Osteoblast (primary cell): ENCODE measurements at places on chromosomes 3 and 15. TPM values are rescaled to one million over a fixed set of nuclear protein-coding genes. Genes with fewer than 3 reads are reported as not detected.

DNA sequence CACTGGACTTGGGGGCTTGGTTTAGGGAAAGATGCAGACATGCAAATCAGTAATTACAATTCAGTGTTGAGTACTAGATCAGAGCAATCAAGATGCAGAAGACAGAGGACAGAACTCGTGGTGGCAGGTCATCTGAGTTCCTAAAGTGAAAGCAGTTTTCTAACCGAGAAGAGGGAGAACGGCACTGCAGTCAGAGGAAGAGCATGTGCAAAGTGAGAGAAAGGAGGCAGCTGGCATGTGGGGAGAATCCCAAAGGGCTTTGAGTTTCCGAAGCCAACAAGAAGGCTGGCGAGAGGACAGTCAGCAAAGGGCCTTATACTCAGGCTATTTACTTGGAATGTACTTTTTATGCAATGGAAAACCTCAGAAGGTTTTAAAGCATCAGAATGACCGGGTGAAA lies 87.0 kb downstream of the ANP32A start:
- H3K27me3 ChIP-seq = peaks cover 9% of the 10 kb centered on the region
- no peak overlapping the region for H3K27ac ChIP-seq
- no peaks in the 10 kb centered on the region for H3K36me3 ChIP-seq
- DNase-seq = no peak
- peaks cover 6% of the 10 kb centered on the region for H3K4me1 ChIP-seq

GPR160 gene
- 0.29 TPM in 1 of 2 replicates, not detected in the other for total RNA-seq

- H3K4me1 ChIP-seq = no peaks in the 10 kb centered on the region
- peak; percentile 97 for DNase-seq
- peaks cover 82% of the 10 kb centered on the region for H3K27me3 ChIP-seq
- no peak within 1 kb of the TSS for H3K27ac ChIP-seq
- H3K4me3 ChIP-seq = peak within 1 kb of the TSS; percentile 61
These were observed at the start of gene ONECUT1 for GRCh38 chr15:52790169-52790708. TSS of gene ONECUT1 (minus strand) at chr15:52790336. CDS start at chr15:52789884, 452 bp downstream.

- peak overlapping the region; percentile 17 for H3K27ac ChIP-seq
- no peaks in the 10 kb centered on the region for H3K36me3 ChIP-seq
- peaks cover 22% of the 10 kb centered on the region for H3K4me1 ChIP-seq
- no peaks in the 10 kb centered on the region for H3K27me3 ChIP-seq
These were observed 10.2 kb downstream of the CSPG4 start for GRCh38 chr15:75702436-75702835.

DNA sequence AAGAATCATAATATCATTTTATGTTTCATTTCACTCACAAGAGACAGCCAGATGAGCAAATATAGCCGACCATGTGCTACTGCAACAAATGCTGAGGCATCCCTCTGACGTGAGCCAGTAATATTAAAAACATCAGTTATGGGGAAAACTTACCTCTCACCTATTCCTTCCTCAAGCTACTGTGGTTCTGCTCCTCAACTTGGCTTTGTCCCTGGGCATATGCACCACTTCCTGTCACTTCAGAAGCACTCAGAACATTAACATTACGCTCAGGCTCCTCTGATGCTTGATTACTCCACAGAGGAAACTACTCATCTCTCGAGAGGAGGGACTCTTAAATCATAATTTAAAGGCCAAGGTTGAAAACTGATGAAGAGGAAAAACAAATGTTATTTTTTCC lies 457.0 kb upstream of the ALCAM start:
- H3K27ac ChIP-seq = peak overlapping the region; percentile 60
- H3K27me3 ChIP-seq = no peaks in the 10 kb centered on the region
- H3K4me3 ChIP-seq = no peak overlapping the region

DNA sequence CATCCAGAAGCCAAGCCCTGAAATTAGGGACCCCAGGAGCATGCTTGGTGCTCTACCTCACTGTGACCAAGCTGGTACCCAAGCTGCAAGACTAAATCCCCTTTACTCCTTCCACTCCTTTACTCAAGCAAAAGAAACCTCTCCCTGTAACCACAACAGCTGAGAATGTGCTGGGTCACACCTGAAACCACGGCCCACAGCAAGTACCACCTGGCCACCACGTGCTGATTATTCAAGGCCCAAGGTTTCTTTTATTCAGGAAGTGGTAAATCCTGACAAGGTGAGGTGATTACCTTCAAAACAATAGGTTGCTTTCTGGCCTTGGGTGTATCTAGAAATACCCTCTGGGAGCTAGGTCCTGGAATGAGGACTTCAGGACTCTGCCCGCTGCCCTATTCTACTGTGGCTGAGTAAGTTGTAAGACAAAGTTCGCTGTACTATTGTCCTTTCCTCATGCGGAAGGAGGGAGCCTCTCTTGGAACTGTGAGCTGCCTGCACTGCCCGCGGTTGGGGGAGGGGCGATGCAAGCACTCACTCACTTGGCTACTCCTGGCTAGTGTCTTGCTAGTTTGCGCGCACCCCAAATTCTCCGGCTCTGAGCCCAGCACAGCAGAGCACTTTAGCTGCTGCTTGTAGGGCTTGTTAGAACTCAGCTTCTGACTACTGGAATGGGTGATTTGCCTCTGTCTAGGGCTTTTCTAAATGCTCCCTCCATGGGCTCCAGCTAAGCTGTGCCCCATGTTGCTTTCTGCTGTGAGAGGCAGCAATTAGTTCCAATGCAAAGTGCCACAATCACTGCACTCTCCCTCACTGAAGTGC lies 487.1 kb upstream of the CNTN3 start:
- H3K27ac ChIP-seq = no peak overlapping the region
- peak; percentile 6 for DNase-seq
- no peaks in the 10 kb centered on the region for H3K4me1 ChIP-seq
- no peaks in the 10 kb centered on the region for H3K27me3 ChIP-seq

CD276 gene
- total RNA-seq = 145 and 154 TPM in 2 replicates

TGM5 gene
- not detected in 2 replicates for total RNA-seq

- H3K27ac ChIP-seq = no peak overlapping the region
- no peaks in the 10 kb centered on the region for H3K4me1 ChIP-seq
- no peak overlapping the region for H3K4me3 ChIP-seq
- no peaks in the 10 kb centered on the region for H3K27me3 ChIP-seq
These were observed 36.2 kb upstream of the COL6A6 start for GRCh38 chr3:130480736-130481135.

KBTBD8 gene
- total RNA-seq = 1.1 and 3.8 TPM in 2 replicates

SCG5 gene
- 6.8 and 9.0 TPM in 2 replicates for total RNA-seq

FYCO1 gene
- 22.7 and 25.0 TPM in 2 replicates for total RNA-seq

- no peak for DNase-seq
- no peak overlapping the region for H3K4me3 ChIP-seq
- no peaks in the 10 kb centered on the region for H3K36me3 ChIP-seq
- no peak overlapping the region for H3K27ac ChIP-seq
- peaks cover under 1% of the 10 kb centered on the region for H3K27me3 ChIP-seq
These were observed 9.0 kb downstream of the GASK1A start for GRCh38 chr3:42988097-42988496.

GRCh38 chr15:33375236-33375635 lies 64.5 kb downstream of the RYR3 start:
- H3K27me3 ChIP-seq = peaks cover 2% of the 10 kb centered on the region
- no peak overlapping the region for H3K27ac ChIP-seq
- H3K4me1 ChIP-seq = no peaks in the 10 kb centered on the region

- H3K4me3 ChIP-seq = no peak overlapping the region
- DNase-seq = no peak
- H3K4me1 ChIP-seq = peaks cover 11% of the 10 kb centered on the region
- H3K27ac ChIP-seq = no peak overlapping the region
- H3K27me3 ChIP-seq = peaks cover 3% of the 10 kb centered on the region
These were observed 45.4 kb upstream of the DLG1 start for GRCh38 chr3:197343656-197344408.

ZNF148 gene
- total RNA-seq = 35.9 and 38.4 TPM in 2 replicates

DNA sequence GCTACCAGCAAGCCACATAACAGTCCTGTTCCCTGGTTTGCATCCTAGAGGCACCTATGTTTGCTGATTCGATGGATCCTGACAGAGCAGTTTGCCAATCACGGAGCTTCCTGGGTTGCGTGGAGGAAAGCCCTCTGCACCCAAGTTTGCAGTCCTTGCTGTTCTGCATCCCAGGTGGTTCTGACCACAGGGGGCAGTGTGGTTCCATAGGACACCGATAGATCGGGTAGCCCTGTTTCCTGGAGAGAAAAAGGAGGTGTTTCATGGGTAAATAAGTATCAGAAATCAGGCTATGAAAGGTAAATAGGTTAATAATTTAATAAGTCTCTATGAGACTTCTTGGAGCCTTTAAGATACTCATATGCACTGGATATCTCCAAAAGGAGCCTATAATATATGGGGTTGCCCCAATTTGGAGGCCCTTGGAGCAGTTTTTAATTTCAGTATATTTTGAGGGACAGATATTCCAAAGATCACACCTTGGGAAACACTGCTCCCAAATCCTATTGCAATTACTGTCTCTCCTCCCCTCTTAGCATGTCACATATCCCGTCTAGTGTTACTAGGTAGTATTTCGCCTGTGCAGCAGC lies 194.6 kb upstream of the TPM1 start:
- no peak overlapping the region for H3K4me3 ChIP-seq
- H3K36me3 ChIP-seq = no peaks in the 10 kb centered on the region
- peak overlapping the region; percentile 1 for H3K27ac ChIP-seq

DNA sequence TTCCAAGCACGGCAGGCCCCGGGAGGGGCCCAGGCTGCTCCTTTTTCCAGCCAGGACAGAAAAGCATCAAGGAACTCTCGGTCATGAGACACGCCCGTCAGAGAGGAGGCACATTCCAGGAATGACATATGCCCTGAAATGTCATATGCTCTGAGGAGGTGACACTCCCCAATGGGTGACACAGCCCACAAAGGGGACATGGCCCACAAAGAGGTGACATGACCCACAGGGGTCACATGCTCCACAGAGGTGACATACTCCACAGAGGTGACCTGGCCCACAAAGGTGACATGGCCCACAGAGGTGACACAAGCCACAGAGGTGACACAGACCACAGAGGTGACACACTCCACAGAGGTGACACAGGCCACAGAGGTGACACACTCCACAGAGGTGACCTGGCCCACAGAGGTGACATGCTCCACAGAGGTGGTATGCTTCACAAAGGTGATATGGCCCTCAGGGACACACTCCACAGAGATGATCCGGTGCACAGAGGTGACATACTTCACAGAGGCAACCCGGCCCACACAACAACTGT lies 79.2 kb downstream of the ABHD5 start:
- no peaks in the 10 kb centered on the region for H3K36me3 ChIP-seq
- DNase-seq = no peak
- H3K4me1 ChIP-seq = peaks cover 43% of the 10 kb centered on the region
- H3K27ac ChIP-seq = peak overlapping the region; percentile 28

RETNLB gene
- total RNA-seq = not detected in 2 replicates

- DNase-seq = no peak
- no peaks in the 10 kb centered on the region for H3K4me1 ChIP-seq
- H3K27me3 ChIP-seq = no peaks in the 10 kb centered on the region
- no peak overlapping the region for H3K4me3 ChIP-seq
- H3K27ac ChIP-seq = no peak overlapping the region
These were observed 40.0 kb downstream of the USP3 start for GRCh38 chr15:63544258-63545026.

- no peak for DNase-seq
- no peaks in the 10 kb centered on the region for H3K27me3 ChIP-seq
- H3K27ac ChIP-seq = no peak overlapping the region
- no peak overlapping the region for H3K4me3 ChIP-seq
- H3K36me3 ChIP-seq = peaks cover 27% of the 10 kb centered on the region
These were observed 48.3 kb downstream of the GNB4 start for GRCh38 chr3:179402963-179403362.

GRCh38 chr15:79194386-79194785 lies 88.1 kb upstream of the ANKRD34C start:
- no peak overlapping the region for H3K27ac ChIP-seq
- DNase-seq = no peak
- peaks cover 23% of the 10 kb centered on the region for H3K27me3 ChIP-seq
- no peaks in the 10 kb centered on the region for H3K4me1 ChIP-seq
- no peak overlapping the region for H3K4me3 ChIP-seq

DNA sequence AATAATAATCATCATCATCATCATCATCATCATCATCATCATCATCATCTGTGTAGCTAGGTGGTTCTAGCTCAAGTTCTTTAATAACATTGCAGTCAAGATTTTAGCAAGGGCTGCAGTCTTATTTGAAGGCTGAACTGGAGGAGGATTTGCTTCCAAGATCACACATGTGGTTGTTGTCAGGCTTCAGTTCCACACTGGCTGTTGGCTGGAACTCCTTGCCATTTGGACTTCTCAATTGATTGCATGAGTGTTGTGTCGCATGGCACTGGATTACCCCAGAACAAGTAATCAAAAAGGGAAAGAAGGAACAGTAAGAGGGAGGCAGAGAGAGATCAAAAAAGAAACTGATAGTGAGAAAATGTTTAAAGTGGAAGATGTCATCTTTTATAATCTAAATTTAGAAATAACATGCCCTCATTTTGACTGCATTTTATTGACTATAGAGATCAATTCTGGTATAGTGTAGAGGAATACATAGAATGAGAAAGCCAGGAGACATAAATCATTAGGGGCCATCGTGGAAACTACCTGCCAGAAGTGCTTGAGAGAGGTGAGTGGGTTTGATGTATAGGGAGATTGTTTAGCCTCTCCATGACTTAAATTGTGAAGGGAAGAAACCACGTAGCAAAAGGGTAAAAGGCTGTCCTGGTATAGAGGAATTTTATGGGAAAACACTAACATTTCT lies 346.6 kb upstream of the RBMS3 start:
- H3K27ac ChIP-seq = no peak overlapping the region
- no peak for DNase-seq
- no peaks in the 10 kb centered on the region for H3K36me3 ChIP-seq
- H3K4me1 ChIP-seq = no peaks in the 10 kb centered on the region
- no peak overlapping the region for H3K4me3 ChIP-seq

GRCh38 chr3:56919137-56919796 lies 117.5 kb upstream of the ARHGEF3 start:
- no peaks in the 10 kb centered on the region for H3K36me3 ChIP-seq
- DNase-seq = no peak

GRCh38 chr15:67149773-67150022 lies 84.3 kb downstream of the SMAD3 start:
- peak overlapping the region; percentile 100 for H3K27ac ChIP-seq
- peaks cover 75% of the 10 kb centered on the region for H3K4me1 ChIP-seq
- H3K27me3 ChIP-seq = no peaks in the 10 kb centered on the region
- H3K36me3 ChIP-seq = peaks cover 26% of the 10 kb centered on the region

- H3K4me1 ChIP-seq = no peaks in the 10 kb centered on the region
- H3K36me3 ChIP-seq = no peaks in the 10 kb centered on the region
- H3K4me3 ChIP-seq = no peak overlapping the region
- H3K27me3 ChIP-seq = no peaks in the 10 kb centered on the region
- no peak overlapping the region for H3K27ac ChIP-seq
These were observed 74.4 kb downstream of the ZIC1 start for GRCh38 chr3:147483578-147483977.

GRCh38 chr15:38035701-38036100 lies 101.3 kb downstream of the TMCO5A start:
- peak; percentile 58 for DNase-seq
- H3K4me3 ChIP-seq = no peak overlapping the region
- no peaks in the 10 kb centered on the region for H3K36me3 ChIP-seq
- H3K27me3 ChIP-seq = no peaks in the 10 kb centered on the region
- no peak overlapping the region for H3K27ac ChIP-seq

TEX55 gene
- not detected in 2 replicates for total RNA-seq

ONECUT1 gene
- not detected in 2 replicates for total RNA-seq

DNA sequence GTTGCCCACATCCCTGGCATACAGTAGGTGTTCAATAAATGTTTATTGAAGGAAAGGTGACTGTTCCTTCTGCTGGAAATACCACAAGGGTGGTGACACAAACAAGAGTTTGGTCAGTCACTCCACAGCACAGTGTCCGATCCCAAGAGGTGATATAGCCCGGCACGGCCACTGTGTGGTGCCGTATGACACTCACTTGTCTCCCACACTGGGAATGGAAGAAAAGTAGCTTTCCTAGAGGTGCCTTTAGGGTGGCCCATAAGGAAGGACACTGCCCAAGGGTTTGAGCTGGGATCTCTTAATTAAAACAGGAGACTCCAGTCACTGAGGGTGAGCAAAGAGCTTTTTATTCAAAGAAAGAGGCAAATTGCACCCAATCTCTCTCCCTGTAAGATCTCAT lies 40.5 kb downstream of the TGM4 start:
- H3K4me1 ChIP-seq = no peaks in the 10 kb centered on the region
- no peaks in the 10 kb centered on the region for H3K36me3 ChIP-seq
- H3K27ac ChIP-seq = no peak overlapping the region
- DNase-seq = peak; percentile 91
- peaks cover 5% of the 10 kb centered on the region for H3K27me3 ChIP-seq
- H3K4me3 ChIP-seq = no peak overlapping the region
